ENCODE measurements at places on chromosomes 5 and 9.
A peak's percentile ranks its signal among the peaks of the same experiment; 100 is the strongest.

DNA sequence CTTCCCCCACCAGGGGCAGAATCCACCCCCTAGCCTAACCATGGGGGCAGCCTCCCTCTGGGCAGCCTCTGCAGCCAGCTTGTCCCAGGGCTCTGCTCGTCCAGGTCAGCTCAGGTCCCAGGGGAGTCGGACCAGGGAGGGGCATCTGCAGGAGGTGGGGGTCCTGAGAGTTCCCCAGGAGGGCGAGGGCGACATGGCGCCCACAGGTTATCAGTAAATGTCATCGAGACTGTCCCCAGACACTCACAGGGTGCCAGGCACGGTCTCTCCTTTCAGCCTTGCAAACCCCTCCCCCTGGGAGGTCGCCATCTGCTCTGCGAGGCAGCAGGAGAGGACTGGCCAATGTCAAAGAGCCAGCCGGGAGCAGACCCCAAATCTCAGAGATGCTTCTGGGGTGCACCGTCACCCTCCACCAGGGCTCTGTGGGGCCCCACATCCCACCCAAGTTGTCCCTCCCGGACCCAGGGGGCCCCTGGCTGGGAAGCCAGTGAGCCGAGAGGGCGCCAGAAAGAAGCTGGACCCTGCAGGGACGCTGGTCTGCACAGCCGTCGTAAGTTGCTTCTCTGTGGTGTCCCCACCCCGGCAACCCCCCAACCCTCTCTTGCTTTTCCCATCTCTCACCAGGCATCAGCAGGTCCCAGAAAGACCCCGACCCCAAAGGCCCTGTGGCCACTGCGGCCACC, 69.3 kb downstream of the NTNG2 start:
- DNase-seq: no peak

DNA sequence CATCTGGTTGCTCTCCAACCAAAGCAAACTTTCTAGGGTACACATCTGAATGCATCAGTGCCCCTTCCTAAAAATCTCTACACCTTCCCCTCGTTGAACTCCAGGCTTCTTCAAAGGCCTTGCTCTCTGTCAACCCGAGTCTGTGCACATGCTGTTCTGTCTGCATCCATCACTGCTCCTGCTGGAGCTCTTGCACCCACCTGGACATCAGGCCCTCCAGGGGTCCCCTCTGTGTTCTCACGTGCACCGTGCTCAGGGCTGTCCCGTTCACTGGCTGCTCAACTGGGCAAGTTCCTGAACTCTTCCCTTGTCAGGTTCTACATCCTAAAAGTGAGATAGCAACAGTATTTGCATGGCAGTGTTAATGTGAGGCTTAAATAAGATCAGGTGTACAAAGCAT, 62.7 kb upstream of the ANGPTL2 start:
- no peak for DNase-seq

DNA sequence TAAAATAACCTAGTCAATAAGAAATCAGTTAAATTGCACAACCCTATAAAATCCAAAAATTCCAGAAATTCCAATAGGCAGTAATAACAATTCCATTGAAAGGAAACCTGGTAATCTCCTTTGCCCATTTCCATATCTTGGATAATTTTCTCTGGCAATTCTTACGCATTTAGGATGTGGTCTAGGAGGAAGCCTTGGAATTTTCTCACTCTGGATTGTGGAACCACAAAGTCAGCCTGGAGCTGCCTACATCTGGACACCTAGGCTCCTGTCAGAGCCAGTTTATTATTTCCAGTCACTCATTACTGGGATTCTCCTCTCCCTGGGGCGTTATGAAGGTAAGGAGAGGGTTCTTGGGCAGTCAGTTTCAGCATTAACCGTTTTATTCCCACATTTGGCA, 40.3 kb upstream of the GNE start:
- DNase-seq: no peak

DNA sequence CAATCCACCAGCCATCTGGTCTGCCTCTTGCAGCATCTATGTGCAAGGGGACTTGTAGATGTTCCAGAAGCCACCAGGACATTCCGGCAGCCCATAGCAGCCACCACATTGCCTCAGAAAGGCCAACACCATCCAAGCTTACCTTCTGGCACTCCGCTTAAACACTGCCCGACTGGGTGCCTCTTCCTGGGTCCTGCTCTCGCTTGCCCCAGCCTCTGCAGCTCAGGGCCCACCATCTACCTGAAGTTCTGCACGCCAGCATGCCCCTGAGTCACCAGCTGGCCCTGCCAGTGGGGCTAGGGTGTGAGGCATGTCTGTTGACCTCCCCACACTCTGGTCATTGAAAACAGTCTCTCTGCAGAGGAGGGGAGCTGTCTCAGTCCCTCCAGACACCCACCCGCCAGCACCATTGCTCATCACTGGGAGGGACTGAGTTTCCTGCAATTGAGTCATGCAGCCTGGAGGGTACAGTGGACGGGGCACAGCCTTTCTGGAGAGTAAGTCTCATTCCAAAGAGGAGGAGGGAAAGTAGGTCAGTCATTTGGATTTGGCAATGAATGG, 16.9 kb upstream of the COL5A1 start:
- DNase-seq: no peak

GRCh38 chr5:149757197-149757947, 27.3 kb downstream of the PPARGC1B start:
- DNase-seq: peak; percentile 80

DNA sequence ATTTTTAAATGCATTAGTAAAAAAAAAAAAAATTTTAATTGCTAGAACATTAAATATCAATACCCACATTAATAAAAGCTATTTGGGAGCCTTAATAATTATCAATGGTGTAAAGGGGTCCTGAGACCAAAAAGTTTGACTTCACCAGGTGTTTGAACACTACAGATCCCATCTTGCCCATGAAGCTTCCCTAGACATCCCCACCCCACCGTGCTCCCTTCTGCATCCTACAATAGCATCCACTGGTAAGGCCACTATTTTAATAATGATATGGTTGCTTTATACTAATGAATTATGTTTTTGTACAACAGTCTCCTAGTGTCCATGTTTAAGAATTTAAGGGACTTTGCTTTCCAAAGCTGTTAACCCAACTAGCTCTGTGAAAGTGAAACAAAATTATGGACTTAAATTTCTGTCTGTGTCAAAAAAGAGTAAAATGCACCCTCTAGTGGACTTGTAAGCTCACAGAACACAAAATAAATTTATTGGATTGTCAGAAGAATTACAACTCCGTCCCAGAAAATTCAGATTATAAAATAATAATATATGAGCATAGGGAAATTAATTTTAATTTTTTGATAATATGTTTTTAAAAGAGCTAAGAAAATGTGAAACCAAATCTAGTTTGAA, 76.0 kb downstream of the ARL15 start:
- no peak for DNase-seq

GRCh38 chr9:80233102-80233843, 661.5 kb downstream of the TLE4 start:
- DNase-seq: no peak

DNA sequence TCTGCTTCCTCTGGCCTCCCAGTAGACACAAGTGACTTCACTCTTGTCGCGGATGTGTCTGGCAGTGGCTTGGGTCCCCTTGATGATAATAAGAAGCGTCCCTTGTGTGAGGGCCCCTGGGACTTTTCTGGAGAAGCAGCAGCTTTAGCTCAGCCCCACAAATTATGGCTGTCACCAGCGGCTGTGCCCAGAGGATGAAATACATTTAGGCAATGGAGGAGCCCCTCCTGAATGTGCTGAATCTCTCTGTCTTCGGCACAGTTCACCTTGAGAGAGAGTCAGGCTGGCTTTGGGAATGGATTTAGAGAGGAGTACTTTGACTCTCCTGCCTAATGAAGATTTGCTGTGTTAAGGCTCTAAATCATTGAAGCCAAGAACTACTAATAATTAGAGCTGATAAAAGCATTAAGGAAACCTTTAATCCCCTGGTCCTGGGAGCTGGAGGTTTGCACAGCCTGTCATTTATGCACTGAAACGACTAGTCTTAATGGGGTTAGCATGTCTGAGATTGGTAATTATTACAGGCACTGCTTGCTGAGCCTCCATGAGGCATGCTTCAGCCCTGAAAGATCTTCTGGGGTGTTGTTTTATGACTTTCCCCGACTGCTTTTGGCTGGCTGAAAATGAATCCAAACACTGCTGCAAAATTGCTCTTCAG, 127.0 kb downstream of the TENT4A start:
- DNase-seq: no peak

DNA sequence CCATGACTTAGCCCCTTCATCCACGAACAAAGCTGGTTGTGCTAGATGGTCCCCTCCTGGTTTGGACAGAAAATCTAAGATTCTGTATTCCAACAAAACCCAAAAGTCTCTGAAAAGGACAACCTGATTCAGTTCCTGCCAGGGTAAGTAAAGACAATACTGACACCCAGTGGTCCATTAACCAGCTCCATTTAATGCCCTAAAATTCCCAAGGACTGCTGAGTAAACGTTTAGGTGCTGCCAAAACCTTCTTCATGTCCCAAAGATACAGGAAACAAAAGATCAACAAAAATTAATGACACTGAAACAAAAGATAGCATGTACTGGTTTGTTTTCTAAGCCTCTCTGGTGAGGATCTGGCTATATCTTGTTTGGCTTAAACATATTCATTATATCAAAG, 25.3 kb upstream of the PPP1R2B start:
- peak; percentile 15 for DNase-seq

- peak; percentile 76 for DNase-seq
Measured at GRCh38 chr9:93612796-93613154, 36.4 kb downstream of the PHF2 start.

GRCh38 chr5:87403409-87403808, 9.3 kb downstream of the CCNH start:
- DNase-seq: no peak

GRCh38 chr9:3177146-3177761, 333.4 kb upstream of the PUM3 start:
- no peak for DNase-seq

GRCh38 chr5:135571066-135571609, 7.7 kb downstream of the CXCL14 start:
- DNase-seq: no peak

DNA sequence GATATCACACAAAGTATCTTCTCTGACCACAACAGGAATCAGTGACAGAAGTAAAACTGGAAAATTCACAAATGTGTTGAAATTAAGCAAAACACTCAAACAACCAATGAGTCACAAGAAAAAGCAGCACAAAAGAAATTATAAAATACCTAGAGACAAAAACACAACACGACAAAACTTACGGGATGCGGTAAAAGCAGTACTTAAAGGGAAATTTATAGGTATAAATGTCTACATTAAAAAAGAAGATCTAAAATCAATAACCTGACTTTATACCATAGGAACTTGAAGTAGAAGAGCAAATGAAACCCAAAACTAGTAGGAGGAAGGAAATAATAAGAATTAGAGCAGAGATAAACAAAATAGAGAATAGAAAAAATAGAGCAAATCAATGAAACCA, 2.8 kb upstream of the WDR41 start:
- no peak for DNase-seq

GRCh38 chr5:23820765-23821471, 313.5 kb downstream of the PRDM9 start:
- DNase-seq: peak; percentile 12

- no peak for DNase-seq
Measured at GRCh38 chr9:131397100-131397790, 3.4 kb downstream of the PRRC2B start.

DNA sequence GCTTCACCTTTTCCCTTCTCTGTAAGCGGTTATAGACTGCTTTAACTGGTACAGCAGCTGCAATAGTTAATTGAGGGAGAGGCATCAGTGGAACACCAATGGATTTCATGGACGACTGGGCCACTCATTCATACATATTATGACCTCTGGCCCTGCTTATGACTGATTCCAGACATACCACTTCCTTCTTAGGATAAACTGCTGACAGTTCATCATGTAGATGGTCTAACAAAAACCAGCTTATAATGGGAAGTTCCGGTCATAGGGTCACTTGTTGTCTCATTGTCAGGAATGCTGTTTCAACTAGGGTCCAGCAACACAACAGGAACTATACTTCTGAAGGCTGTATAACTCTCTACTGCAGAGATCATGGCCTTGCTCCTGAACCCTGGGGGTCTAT, 265.2 kb upstream of the RASA1 start:
- DNase-seq: no peak

DNA sequence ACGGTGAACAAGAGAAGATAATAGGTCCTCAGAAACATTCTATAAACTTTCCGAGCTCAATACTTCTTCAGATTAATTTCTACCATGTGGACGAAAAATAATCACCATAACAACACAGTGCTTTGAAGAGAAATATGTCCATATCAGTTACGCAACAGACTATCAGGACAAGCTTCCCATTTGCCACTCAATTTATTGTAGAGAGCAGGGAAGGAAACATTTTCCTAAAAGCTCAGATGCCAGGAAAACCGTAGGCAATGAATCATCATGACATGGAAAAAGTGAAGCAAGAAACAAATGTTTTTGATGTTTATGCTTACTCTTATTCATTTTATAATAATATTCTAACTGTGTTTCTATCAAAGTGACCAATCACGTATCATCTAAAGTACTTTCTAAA, 87.6 kb downstream of the S1PR3 start:
- no peak for DNase-seq

GRCh38 chr5:181052672-181053487, 12.8 kb downstream of the BTNL9 start:
- peak; percentile 18 for DNase-seq

DNA sequence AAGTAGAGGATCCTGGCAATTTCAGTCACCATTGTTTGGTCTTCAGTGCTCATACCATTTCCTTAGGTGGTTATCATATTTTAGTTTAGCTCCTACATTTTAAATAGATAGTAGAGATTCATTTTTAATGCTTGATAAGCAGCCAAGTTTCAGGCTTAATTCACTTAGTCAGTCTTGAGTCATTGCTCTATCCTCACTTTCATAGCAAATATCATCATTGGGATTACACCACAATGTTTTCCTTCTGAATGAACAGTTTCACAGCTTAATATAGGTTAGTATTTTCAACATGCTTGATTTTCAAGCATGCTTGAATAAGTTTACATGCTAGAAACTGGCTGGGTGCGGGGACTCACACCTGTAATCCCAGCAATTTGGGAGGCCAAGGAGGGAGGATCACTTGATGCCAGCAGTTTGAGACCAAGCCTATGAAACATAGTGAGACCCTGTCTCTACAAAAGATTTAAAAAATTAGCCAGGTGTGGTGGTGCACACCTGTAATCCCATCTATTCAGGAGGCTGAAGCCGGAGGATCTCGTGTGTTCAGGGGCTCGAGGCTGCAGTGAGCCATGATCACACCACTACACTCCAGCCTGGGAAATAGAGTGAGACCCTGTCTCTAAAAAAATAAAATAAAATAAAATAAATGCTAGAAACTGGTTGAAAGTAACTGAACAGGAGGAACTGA, 339.9 kb downstream of the ADGRV1 start:
- DNase-seq: no peak

GRCh38 chr5:73814233-73814846, 188.3 kb downstream of the ARHGEF28 start:
- no peak for DNase-seq

GRCh38 chr5:57716661-57717060, 234.1 kb upstream of the ACTBL2 start:
- DNase-seq: no peak

- no peak for DNase-seq
Measured at GRCh38 chr9:120475341-120475740, 104.6 kb downstream of the CDK5RAP2 start.

Data from NCI-H345 (cell line).